ENCODE measurements at places on chromosomes 13 and 19. TPM values are rescaled to one million over a fixed set of nuclear protein-coding genes. Genes with fewer than 3 reads are reported as not detected.

DNA sequence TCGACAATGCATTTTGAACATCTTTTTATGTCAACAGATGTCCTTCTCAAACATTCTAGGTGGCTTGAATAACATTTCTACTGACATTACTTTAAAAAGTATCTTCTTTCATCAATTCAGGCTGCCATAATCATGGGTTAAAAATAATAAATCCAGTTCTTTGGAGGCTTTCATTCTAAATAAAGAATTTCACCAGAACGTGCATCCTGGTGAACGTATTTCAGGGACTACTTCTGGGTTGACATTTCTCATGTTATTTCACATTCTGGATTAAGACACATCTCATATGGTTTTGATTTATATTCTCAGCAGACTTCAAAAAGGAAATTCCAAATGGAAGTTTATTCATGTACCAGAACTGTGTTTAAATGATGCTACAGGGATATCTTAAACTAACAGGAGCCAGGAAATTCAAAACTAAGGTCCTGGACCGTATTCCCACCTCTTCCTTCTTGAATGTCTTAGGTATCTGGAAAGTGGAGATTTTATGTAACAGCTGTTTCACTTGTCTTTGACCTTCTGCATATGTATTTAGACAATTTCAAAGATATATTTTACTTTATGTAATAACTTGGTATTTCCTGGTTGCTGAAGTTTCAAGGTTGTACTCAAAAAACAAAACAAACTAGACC, 107.2 kb downstream of the STARD13 start:
- H3K4me3 ChIP-seq = no peak overlapping the region
- H3K36me3 ChIP-seq = no peaks in the 10 kb centered on the region
- no peaks in the 10 kb centered on the region for H3K27me3 ChIP-seq
- no peak overlapping the region for H3K27ac ChIP-seq

Gene VSTM1
- not detected for total RNA-seq

Gene CDC42EP5
- total RNA-seq = 4.6 TPM

Gene MATK
- total RNA-seq = not detected

- H3K27ac ChIP-seq = no peak overlapping the region
- H3K36me3 ChIP-seq = no peaks in the 10 kb centered on the region
- no peaks in the 10 kb centered on the region for H3K27me3 ChIP-seq
- no peak overlapping the region for H3K4me3 ChIP-seq
Measured at GRCh38 chr13:48189171-48189570, 43.8 kb upstream of the ITM2B start.

- no peaks in the 10 kb centered on the region for H3K36me3 ChIP-seq
- H3K4me3 ChIP-seq = no peak overlapping the region
- no peak for DNase-seq
Measured at GRCh38 chr13:89279374-89279773, 1608.2 kb downstream of the SLITRK5 start.

Gene KDELR1
- 44.9 TPM for total RNA-seq

Gene ONECUT3
- not detected for total RNA-seq

DNA sequence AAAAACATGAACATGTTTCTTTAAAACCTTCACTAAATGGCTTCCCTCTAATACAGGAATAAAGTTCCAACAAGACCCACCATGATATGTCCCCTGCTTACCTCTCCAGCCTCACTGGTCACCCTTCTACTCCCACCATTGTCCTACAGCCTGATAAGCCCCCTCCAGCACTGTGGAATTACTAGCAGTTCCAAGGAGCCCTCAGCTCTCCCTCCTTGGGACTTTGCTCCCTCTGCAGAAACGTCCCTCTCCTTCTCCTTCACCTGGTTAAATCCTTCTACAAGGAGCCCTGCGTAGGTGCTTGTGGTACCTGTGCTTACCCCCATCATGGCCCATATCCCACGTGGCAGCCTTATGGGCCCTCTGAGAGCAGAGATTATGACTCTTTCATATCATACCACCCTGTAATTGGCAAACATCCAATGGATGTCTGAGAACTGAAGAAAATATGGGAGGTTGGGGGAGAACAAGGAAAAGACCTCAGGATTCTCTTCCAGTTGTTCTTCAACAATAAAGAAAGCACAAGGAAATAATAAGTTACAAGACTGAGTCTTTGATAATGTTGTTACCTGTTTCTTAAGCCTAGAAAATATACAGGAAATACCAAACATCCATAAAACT, 26.1 kb upstream of the DOCK9 start:
- H3K27ac ChIP-seq = peak overlapping the region; percentile 30
- no peak overlapping the region for H3K4me3 ChIP-seq
- H3K4me1 ChIP-seq = peaks cover 22% of the 10 kb centered on the region
- no peak for DNase-seq
- no peaks in the 10 kb centered on the region for H3K27me3 ChIP-seq
- H3K36me3 ChIP-seq = no peaks in the 10 kb centered on the region

Gene OR7A5
- total RNA-seq = not detected

DNA sequence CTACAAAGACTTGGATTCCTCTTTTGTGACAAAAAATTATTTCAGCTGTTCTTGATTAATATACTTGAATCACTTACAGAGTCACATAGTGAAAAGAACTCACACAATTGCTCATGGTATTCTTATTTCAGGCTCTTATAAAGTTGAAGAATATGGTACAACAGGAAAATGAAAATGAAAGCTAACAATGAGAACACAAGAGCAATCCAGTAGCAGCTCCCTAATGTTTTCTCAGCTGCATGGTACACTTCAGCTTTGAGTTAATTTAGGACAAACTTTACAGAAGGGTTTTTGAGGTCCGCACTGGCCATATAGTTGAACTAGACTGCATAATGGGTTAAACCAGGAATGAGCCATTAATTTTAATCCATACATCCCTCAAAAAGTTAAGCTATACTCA, 1261.8 kb downstream of the SLITRK5 start:
- no peak for DNase-seq
- no peaks in the 10 kb centered on the region for H3K36me3 ChIP-seq
- no peaks in the 10 kb centered on the region for H3K27me3 ChIP-seq
- H3K4me1 ChIP-seq = no peaks in the 10 kb centered on the region

GRCh38 chr13:113837560-113838355, 26.1 kb downstream of the GAS6 start:
- peak overlapping the region; percentile 97 for H3K27ac ChIP-seq
- peak overlapping the region; percentile 37 for H3K4me3 ChIP-seq
- H3K27me3 ChIP-seq = no peaks in the 10 kb centered on the region
- peaks cover 42% of the 10 kb centered on the region for H3K4me1 ChIP-seq
- no peaks in the 10 kb centered on the region for H3K36me3 ChIP-seq

Gene LSR
- 5.0 TPM for total RNA-seq

DNA sequence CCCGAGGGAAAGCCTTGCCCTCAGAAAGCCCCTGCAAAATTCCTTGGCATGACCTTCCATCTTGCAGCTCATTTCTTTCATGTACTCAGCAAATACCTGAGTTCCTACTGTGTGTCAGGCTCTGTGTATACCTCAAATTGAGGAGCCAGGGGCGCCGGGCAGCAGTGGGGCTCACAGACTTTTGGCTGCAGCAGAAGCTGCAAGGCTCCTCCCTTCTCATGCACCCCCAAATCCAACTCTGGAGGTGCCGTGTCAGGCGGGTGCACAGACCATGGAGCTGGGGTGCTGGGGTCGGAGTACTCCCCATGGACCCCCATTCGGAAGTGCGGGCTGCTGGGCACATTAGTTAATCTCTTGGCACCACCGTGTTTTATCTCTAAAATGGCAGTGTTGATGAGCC, 72.3 kb downstream of the COL4A2 start:
- H3K4me3 ChIP-seq = no peak overlapping the region
- no peaks in the 10 kb centered on the region for H3K27me3 ChIP-seq
- no peak for DNase-seq
- peaks cover 25% of the 10 kb centered on the region for H3K4me1 ChIP-seq

GRCh38 chr13:47413112-47413511, 516.3 kb upstream of the HTR2A start:
- no peaks in the 10 kb centered on the region for H3K36me3 ChIP-seq
- no peak overlapping the region for H3K27ac ChIP-seq
- no peak for DNase-seq
- no peaks in the 10 kb centered on the region for H3K4me1 ChIP-seq
- H3K4me3 ChIP-seq = no peak overlapping the region
- H3K27me3 ChIP-seq = no peaks in the 10 kb centered on the region

Gene GRK1
- 0.10 TPM for total RNA-seq

DNA sequence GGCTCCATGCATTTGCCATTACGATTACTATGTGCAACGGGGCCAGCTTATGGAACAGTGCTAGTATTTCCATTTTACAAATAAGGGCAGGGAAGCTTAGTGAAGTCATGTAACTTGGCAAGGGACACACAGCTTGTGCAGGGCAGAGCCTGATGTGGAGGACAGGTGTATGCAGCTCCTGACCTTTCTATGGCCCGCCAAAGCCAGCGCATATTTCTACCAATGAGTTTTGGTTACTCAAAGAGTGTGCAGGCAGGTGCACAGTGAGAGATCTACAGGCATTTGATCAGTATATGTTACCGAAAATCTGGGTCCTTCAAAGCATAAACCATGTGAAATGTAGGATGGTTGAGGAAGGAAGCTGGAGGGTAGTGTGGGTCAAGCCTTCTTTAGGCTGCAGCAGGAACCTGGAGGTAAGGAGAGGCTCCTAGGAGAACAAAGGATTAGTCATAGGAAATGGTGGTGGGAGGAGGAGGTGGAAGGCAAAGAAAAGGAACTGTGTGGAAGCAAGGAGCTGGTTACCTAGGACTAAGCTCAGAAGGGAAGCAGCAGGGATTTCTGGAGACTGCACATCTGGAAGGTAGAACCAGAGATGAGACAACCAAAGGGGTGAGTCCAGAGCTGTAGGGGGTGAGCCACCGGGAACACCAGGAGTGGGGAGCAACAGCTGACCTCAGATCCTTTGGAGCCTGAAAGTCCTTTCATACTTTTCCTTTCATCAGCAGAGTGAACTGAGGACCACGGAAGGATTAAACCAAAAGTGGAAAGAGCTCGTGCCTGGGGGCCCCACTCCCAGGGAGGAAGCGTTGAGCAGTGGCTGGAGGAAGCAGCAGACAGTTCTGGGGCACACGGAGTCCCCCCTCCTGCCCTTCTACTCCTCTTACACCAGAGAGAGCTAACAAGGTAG, 4.2 kb upstream of the PDX1 start:
- H3K4me1 ChIP-seq = peaks cover 8% of the 10 kb centered on the region
- H3K27me3 ChIP-seq = peaks cover 80% of the 10 kb centered on the region
- no peak for DNase-seq

GRCh38 chr19:11176466-11177193, 20.7 kb downstream of the KANK2 start:
- H3K27me3 ChIP-seq = no peaks in the 10 kb centered on the region
- no peak for DNase-seq
- H3K27ac ChIP-seq = no peak overlapping the region
- peaks cover 39% of the 10 kb centered on the region for H3K36me3 ChIP-seq
- no peak overlapping the region for H3K4me3 ChIP-seq

- no peak overlapping the region for H3K4me3 ChIP-seq
- H3K36me3 ChIP-seq = no peaks in the 10 kb centered on the region
- H3K27ac ChIP-seq = no peak overlapping the region
- DNase-seq = no peak
Measured at GRCh38 chr19:15717809-15718208, 10.0 kb upstream of the OR10H2 start.

DNA sequence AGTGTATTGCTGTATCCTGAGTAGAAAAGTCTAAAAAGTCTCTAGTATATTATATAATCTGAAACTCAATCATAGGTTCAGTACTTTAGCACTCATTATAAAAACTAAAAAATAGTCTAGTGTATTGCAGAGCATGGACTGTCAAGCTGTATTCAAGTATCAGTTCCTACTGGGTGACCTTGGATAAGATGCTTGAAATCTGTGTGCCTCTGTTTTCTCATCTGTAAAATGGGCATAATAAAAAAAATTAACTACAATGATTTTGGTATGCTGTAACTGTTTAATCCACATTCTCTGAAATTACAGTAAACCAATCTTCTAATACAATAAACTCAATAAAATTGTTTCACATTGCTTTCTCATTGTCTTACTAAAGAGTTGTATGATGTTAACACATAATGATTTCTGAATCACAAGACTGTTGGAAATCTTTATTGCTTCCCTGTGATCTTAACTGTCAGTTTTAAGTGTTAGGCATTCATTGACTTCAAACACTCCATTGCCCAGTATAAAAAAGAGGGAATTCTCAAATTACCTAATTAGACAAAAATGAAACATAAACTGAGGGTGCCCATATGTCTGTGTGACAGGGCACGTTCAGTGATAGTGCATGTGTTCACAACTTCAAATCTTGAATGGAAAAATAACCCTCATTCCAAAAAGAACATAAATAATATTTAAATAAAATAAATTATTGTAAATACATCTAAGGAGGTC, 2.2 kb downstream of the STARD13 start:
- peak overlapping the region; percentile 72 for H3K4me3 ChIP-seq
- peaks cover 42% of the 10 kb centered on the region for H3K4me1 ChIP-seq
- DNase-seq = no peak
- no peaks in the 10 kb centered on the region for H3K27me3 ChIP-seq

DNA sequence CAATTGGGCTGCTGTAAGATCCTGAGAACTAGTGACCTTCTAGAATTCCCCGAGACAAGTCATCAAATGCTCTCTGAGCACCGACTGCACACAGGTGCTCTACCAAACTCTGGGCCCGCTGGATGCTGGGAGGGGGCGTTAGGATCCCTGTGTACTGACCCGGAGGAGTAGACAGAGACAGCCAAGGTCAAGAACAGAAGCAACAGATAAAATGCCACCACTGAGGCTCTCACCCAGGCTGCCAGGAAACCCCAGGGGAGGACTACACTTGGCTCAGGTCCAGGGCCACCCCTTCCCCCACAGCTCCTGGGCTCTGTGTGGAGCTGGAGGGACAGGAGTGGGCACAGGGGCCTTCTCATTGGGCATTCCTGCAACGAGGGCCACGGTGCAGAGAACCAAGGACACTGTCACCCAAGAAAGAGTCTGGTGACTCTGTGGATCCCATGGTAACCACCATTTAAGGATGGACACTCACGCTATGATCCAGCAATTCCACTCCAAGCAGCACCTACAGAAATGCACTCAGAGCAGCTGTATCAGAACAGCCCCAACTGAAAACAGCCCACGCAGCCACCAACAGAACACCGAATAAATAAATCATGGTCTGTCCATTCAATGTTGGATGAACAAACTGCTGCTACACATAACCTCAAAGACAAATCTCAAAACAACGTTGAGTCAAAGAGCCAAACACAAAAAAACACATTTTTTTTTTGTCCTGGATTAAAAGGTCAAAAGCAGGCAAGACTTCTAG, 16.8 kb upstream of the SLC35E1 start:
- no peak overlapping the region for H3K4me3 ChIP-seq
- H3K27me3 ChIP-seq = no peaks in the 10 kb centered on the region
- H3K27ac ChIP-seq = peak overlapping the region; percentile 47
- H3K36me3 ChIP-seq = no peaks in the 10 kb centered on the region

Gene MYO16
- not detected for total RNA-seq

GRCh38 chr13:105814219-105814901, 721.1 kb downstream of the EFNB2 start:
- no peak for DNase-seq
- H3K4me1 ChIP-seq = no peaks in the 10 kb centered on the region
- H3K27ac ChIP-seq = no peak overlapping the region
- H3K36me3 ChIP-seq = no peaks in the 10 kb centered on the region
- no peaks in the 10 kb centered on the region for H3K27me3 ChIP-seq
- H3K4me3 ChIP-seq = no peak overlapping the region

GRCh38 chr13:97068151-97068550, 73.9 kb upstream of the OXGR1 start:
- no peaks in the 10 kb centered on the region for H3K36me3 ChIP-seq
- no peak for DNase-seq
- no peak overlapping the region for H3K27ac ChIP-seq
- H3K4me1 ChIP-seq = no peaks in the 10 kb centered on the region
- no peaks in the 10 kb centered on the region for H3K27me3 ChIP-seq

GRCh38 chr19:496112-496665, at the start of gene MADCAM1:
MADCAM1 (plus strand) TSS chr19:496486; CDS start chr19:496500, 14 bp downstream.
- no peak within 1 kb of the TSS for H3K27ac ChIP-seq
- no peak within 1 kb of the TSS for H3K4me3 ChIP-seq
- H3K4me1 ChIP-seq = peaks cover 7% of the 10 kb centered on the region
- DNase-seq = no peak

All from gastrocnemius medialis (tissue), 4 donors.